ENCODE measurements at places on chromosomes 2 and 18.

GRCh38 chr2:7508296-7508943, 591.2 kb downstream of the RNF144A start:
- DNase-seq = no peak

DNA sequence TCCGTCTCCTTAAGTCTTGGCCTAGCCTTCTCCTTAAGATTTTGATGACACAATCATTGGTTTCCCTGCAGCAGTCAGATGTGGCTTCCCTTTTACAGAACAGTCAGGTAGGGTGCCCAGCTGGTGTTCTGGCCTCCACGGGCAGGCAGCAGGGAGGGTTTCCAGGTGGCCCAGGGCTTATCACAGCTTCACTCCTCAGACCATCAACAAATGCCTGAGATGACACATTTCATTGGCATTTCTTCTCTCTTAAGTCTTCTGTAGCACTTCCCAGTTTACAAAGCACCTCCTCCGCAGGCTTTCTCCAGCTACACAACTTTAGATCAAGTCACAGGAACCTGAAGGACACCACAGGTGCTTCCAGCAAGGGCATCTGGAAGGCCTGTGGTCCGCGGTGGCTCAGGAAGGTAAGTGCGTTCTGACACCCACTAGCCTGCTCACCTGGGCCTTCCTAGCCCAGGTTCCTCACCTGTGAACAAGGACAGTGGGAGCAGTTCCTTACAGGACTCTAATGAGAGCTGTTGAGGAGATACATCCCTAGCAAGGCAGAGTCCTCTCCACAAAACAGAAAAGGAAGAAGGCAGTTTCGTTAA, 37.6 kb downstream of the PTPN18 start:
- DNase-seq = no peak

DNA sequence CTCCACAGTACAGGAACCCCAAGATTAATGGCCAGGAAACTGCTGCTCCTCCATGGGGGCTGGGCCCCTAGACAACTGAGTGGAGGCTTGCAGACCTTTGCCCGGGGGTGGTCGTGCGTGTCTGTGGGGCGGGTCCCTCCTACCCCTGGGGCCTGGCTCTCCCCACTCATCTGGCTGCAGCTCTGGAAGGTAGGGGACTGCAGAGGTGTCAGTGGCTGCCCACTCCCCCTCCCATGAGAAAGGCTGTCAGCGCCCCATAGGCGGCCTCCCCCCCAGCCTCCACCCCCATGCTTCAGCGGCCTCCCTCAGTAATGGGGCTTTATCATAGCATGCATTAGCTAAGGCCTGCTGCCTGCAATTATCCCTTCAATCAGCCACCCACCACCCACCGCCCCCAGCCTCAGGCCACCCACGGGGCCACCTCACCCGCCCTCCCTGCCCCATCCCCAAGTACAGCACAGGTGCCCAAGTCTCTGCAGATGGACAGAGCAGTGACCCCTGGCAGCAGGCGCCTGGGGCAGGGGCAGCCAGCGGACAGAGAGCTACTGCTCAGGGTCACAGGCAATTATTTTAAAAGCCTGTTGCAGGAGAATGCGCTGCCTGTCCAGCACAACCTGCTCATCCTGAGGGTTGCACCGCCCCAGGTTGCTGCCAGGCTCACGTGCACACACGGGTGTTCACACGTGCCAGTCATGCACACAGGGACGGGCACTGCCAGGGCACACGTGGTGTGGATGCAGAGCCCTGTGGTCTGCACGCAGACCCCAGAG, 9.1 kb upstream of the ECEL1 start:
- no peak for DNase-seq

DNA sequence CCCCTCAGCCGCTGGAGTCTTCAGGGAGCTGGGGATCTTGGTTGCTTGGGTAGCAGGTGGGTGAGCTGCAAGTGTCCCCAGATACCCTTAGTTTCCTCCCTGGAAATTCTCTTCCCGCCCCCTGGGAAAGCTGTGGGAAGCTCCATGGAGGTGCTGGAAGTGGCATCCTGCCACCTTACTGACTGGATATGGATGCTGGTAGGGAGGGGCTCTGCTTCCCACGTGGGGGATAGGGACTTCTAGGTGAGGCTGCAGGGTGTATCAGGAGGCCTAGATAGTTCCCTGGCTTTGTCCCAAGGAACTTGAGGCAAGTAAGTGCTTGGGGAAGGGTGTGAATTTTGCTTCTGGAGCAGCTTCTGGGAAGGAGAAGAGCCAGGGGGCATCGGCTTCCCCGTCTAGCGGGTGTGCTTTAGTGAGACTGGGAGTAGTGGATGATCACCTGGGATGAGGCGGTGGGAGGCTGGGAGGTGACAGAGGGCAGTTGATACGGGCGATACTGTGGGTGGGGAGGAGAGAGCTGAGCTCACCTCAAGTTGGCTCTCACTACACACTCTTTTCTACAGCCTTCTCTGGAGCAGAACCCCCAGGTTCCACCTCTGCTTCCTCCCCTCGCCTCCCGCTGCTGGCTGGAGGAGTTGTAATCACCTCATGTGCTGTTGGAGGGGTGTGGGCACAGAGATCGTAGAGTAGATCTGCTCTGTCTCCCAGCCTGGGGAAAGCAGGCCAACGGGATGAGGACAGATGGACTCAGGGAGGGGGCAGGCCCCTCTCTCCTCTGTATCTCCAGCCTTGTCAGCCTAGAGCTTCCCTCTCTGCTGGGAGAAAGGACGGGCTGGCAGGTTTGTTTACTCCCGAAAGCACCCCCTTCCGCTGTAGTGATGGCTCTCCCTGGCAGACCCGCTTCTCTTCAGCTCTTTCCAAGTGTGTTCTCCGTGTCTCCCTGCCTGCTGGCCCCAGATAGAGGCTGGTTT, 19.8 kb downstream of the TET3 start:
- no peak for DNase-seq

All from lung (tissue), 17 donors.